ENCODE measurements at places on chromosomes 12 and 14. TPM values are rescaled to one million over a fixed set of nuclear protein-coding genes. Genes with fewer than 3 reads are reported as not detected.

DNA sequence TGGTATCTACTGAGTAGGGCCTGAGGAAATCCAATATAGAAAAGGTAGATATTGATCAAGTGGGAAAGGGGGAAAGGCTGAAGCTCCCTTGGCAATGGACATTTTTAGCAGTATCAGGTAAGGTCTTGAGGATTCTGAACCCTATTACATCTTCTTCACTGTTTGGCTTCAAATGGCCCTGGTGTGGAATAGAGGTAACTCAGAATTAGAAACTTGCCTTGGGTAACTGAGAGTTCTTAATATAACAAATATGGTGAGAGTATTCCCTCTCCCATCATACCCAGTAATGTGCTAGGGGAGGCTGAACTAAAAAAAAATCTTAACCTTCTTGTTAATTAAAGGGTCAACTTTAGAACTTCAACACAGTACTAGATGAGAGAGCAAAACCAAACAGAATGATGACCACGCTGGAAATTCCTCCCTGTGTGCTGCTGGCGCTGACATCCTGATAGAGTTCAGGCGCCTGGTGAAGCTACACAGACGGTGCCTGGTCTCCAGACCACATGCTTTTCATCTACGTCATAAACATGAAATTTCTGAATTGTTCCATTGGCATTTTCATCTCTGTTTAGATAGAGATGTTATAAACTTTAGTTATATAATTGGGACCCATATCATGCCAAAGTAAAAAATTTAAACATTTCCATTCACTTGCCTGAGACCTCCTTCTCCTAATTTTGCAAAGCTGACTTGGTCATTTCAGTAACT lies 128.3 kb downstream of the AKAP6 start:
- DNase-seq: peak; percentile 73

Gene RTL1
- not detected for total RNA-seq

- peak; percentile 51 for DNase-seq
These were observed 26.5 kb downstream of the NUAK1 start for GRCh38 chr12:106112145-106112821.

Gene TMTC2
- total RNA-seq: 4.7 TPM

DNA sequence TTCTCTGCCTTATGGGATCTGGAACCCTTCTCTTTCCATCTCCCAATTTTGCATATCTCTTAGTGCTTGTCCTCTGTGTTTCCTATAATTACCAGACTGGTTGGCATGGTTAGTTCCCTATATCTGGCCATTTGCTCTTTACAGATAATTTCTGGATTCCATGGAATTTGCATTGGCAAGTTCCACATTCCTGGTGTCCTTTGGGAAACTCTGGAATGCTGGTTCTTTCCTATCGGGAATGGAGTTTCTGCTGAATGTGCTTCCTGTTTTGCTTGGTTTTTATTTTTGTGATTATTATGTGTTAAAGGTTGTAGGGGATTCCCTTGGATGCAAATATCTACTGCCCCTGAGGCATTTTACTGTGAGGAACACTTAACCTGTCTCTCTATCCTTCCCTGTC lies 193.0 kb upstream of the BTG1 start:
- no peak for DNase-seq

GRCh38 chr14:58643366-58643765 lies 5.6 kb downstream of the DACT1 start:
- no peak for DNase-seq

DNA sequence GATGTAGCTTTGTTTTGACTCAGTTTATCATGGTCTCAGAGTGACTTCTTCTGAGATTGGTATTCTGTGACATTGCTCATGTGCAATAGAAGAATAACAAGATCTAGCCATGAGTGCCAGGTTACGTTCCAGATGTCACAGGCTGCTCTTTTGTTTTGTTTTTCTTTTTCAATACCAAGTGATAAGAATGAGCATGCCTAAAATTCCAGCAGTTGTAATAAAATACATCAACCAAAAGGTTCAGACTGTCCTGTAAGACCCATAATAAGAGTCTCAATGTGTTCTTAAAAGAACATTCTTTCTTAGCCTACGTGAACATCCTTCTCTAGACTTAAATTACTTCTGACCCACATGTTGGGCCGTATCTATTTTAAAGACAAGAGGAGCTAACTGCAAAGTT lies 669.2 kb downstream of the DIO2 start:
- DNase-seq: no peak

Gene TAS2R13
- total RNA-seq: 0.30 TPM

DNA sequence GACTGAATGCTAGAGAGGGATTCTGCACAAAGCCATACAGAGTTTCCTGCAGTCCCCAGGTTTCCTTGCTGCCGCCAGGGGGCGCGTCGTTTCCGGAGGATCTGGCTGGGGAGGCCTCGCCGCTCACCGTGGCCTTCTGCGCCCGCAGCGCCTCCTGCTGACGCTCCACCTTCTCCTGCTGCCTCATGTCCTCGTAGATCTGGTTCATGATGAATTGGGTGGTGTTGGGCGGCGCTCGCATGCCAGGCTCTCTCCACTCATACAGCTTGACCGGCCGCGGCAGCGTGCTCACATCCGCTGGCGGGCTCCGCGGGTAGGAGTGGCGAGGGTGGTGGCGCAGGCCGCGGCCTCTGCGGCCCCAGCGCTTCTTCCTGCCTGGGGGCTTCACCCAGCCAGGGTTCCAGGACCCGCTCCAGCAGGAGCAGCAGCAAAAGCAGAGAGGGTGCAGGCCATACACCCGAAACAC lies 987 bp downstream of the CCER1 start:
- DNase-seq: no peak

GRCh38 chr14:76101391-76102379 lies 50.0 kb upstream of the GPATCH2L start:
- DNase-seq: no peak

GRCh38 chr12:125129179-125129571 lies 63.9 kb downstream of the AACS start:
- DNase-seq: no peak

DNA sequence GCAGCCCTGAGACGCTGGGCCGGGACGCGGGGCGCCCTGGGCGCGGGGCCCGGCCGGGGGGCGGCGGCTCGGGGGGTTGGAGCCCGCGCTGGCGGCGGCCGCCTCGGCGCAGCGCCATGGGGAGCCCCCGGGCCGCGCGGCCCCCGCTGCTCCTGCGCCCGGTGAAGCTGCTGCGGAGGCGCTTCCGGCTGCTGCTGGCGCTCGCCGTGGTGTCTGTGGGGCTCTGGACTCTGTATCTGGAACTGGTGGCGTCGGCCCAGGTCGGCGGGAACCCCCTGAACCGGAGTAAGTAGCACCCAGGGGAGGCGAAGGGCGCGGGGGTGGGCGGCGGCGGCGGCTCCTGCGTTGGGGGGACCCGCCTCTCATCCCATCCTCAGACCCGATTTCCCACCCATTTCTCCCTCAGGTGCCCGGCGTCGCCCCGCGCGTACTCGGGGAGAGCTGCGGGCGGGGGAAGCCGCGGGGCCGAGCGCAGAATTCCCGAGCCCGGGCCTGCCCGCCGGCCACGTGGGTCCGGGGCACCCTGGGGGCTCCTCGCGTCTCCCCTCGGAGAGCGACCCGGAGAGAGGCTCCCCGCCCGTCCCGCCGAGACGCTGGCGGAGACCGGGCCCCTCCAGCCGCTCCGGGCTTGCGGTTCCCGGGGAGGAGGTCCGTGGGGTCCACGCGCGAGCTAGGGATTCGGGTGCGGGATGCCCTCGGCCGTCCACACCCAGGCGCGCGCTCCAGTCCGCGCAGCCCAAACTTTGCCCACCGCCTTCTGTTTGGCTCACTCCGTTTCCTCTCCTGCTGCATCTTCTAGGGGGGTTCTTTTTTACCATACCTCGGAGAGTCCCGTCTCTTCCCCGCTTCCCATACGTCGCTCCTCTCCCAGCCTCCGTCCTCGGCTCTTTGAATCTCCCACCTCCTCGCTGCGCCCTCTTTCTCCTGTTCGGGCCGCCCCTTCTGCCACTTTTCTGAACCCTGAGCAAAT lies 807 bp downstream of the B4GALNT3 start:
- DNase-seq: peak; percentile 55

DNA sequence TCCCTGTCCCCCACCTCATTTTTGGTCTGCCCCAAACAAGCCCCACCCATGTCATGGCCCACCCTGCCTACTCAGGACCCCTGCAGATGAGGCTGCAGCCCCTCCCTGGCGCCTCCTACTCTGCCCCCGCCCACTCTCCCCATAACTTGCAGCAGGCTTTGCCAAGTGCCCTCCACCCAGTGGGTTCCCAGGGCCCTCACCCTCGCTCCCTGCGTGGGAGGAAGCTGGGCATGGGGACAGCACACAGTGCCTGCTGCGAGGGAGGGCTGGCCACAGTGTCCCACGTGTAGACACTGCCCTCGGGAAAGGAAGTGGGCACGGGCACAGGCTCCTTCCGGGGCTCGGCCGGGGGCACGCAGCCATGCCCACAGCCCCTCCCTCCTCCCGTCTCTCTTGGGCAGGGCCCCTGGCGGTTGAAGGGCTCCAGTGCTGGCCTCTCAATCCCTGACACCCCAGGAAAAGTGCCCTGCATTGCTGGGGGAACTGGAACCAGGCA lies 9.4 kb downstream of the AKT1 start:
- DNase-seq: no peak

- DNase-seq: no peak
These were observed 44.4 kb downstream of the AMN start for GRCh38 chr14:102966681-102967505.

Gene CCDC196
- total RNA-seq: not detected

DNA sequence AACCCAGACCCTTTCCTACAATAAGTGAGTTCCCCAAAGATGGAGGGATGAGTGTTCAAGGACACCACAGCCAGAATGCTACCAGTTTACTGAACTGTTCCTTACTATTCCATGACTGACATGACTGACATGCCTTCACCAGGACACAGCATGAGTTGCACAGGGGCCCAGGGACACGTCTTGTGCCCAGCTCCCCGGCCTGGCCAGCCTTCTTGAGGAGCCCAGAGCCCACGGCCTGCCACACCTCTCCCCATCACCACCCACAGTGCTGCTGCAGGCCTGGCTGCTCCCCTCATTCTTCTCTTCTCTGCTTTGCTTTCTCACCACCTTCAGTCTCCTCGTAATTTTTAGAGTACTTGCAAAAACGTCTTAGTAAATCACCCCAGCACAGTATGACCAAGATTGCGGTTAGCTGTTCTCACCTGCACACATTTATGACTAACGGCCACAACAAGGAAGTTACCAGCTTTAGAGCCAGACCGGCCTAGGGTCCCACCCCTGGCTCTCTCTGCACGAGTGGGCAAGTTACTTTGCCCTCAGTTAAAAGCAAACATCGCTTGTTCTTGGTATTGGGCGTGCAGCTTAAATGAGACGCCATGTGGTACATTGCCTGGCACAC lies 18.5 kb downstream of the PPP2R5E start:
- DNase-seq: no peak

DNA sequence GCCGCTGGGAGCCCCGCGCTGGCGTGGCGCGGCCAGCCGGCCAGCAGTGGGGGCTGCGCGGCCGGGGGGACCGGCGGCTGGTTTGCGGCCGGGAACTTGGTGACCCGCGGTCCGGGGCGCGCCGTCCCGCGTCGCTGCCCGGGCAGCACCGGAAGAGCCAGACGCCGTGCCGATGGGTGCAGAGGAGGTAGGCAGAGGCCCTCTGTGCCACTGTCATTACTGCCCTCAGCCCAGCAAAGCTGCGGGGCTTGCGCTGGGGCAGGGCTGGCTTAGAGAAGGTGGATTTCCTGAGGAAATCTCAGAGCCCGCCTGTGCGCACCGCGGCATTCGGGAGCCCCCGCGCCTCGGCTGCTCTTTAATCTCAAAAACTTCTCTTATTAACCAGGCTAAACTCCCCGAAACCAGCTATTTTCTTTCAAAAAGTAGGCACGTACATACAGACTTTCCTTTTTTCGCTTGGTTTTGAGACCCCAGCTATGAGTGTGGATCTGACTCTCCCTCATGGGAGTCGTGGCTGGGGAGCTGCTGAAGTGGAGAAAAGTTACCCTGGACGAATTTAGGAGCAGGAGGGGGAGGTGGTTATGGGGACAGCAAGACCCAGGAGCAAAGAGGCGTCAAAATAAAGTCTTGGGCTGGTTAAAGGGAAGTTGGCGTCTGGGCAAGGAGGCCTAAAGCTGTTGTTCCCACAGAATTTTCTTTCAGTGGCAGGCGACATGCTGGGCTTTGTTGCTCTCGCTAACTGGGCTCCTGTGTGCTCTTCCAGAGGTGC lies 802 bp downstream of the SUSD6 start:
- peak; percentile 62 for DNase-seq

Gene CLEC4C
- not detected for total RNA-seq

GRCh38 chr14:55816225-55816624 lies 236.2 kb downstream of the KTN1 start:
- DNase-seq: no peak

All from left ventricle myocardium superior (tissue), 1 donor.